ENCODE measurements at places on chromosomes 7 and 10. TPM values are rescaled to one million over a fixed set of nuclear protein-coding genes. Genes with fewer than 3 reads are reported as not detected.

ZEB1 gene
- 10.3 TPM for total RNA-seq

PAX4 gene
- not detected for total RNA-seq

PLEKHS1 gene
- total RNA-seq, result 0.09 TPM

GATA3 gene
- 3.1 TPM for total RNA-seq

GIMAP1 gene
- total RNA-seq, result not detected

- no peak for DNase-seq
These were observed 9.3 kb downstream of the GIMAP7 start for GRCh38 chr7:150524018-150524417.

DNA sequence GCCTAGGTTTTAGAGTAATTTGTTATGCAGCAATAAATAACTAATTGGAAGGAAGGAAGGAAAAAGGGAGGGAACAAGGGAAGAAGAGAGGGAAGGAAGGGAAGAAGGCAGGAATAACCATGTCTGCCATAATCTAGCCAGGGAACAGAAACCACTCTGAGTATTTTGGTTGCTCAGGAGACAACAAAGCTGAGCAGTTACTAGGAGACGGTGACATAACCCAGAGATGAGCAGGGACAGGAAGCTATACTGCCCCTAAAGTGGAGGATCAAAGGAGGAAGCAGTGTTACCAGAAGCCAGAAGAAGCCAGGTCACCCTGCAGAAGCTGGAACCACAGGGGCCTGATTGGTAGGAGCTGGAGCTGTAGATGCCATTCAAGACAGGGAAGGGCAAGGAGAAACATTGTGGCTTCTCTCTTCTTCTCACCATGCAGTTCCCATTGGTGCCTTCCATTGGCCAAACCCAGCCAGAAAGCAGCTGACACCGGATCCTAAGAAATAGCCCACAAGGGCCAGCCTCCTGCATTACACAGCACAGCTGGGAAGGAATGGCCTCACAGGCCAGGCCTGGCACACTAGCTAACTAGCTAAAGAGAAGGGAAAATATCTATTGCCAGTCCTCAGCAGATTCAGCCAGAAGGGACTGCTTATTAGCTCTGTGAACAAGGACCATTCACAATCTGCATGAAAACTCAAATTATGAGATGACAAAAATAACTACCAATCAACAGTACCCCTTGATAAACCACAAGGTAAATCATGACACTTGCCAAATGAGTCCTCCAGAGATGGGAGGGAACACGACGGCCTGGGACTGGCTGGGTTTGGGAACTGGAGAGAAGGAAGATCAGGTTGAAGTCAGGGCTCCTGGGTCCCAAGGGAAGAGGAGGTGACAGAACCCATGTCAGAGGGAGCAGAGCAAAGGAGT, 184.5 kb upstream of the NFE2L3 start:
- no peak for DNase-seq

DNA sequence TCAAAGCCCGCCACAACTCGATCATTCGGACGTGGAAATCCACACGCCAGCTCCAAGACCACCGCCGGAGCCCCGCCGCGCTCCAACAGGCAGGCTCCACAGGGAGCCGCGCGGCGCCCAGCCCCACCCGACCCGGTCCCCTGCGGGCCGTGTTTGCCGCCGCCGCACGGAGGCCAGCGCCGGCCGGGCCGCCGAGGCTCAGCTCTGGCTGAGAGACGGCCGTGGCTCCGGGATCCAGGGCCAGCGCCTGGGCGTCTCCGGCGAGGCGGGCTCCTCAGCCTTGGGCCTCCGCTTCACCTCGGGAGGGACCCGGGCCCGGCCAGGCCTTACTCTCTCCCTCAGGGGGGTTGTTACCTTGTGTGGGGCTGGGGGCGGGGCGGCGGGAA, 333 bp downstream of the SMNDC1 start:
- no peak for DNase-seq

DNA sequence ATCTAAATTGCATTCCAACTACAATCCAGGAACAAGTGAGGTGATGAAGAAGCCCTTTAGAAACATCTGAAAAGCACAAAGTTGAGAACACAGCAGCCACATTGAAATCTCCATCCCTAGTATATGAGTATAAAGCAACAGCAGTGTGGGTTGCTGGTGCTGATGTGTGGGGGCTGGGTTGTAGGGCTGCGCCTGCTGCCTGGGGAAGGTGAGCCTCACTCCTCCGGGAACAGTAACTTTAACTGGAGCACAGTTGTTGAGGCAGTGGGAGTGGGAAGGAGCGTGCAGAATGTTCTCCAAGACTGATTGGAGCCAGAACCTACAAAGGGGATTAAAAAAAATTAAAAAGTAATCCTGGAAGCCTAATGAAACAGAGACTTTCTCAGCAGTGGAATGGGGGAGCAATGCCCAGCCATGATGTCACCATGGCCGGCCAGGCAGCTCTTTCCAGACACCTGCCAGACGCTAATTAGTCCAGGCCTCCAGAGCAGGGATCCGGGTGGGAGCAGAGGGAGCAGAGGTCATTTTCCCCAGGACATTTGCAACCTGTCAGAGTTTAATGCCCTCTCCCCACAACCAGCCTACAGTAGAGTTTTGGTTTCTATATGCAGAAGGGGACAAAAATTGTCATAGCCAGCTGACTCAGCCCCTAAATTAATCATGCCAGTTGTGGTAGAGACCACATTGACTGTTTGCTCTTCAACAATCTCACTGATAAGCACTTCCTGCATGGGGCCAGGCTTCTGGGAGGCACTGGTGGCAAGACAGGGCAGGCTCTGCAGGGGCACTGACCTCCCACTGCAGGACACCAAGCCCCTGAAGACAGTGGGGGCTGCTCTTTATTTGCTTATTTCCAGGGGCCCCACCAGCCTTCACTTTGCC, 133.0 kb upstream of the ZNF32 start:
- no peak for DNase-seq

DNA sequence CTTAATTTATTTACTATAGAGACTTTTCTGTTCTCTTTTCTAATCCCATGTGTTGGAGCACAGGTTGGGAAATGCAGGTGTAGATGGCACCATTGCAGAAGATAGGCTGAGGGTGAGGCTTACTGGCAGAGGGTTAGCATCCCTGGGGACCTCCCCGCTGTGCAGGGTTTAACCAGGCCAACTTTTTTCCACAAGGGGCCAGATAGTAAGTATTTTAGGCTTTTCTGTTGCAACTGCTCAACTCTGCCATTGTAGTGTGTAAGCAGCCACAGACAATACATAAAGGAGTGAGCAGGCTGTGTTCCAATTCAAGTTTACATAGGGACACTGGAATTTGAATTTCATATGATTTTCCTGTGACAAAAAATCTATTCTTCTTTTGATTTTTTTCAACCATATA, 34.6 kb upstream of the AOAH start:
- no peak for DNase-seq

DNA sequence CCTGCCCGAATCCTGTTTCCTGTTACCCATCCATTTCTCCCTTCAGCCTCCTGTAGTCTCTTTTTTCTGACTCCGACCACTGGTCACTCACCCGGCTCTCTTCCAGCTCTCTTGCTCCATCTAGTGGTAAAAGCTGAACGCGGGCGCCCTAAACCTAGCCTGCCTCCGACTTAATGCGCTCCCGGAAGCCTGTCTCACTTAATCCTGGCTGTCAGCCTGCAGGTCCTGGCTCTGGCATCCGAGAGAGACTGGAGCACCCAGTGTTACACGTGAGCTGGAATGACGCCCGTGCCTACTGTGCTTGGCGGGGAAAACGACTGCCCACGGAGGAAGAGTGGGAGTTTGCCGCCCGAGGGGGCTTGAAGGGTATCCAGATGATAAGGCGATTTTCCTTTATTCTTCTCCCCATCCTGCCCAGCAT, 10.3 kb downstream of the SUMF2 start:
- DNase-seq, result peak; percentile 90

- no peak for DNase-seq
These were observed 84.1 kb downstream of the ZNF467 start for GRCh38 chr7:149689291-149689721.

DNA sequence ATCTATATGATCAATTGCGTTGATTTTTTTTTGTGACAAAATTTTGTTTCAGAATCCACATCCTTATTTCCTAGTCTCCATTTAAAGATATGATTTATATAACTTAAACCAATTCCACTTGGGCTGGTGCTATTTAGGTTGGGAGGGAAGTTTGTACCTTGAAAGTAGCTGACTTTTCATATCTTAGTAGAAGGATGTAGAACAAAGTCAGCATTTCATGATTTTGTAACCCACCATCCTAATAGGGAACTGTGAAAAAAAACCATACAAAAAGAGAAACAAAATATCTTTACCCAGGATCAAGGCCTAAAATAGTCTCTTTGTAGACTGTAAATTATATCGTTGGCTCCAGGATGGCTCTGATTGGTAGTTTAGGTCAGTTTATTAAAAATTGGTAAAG, 8.3 kb downstream of the HECTD2 start:
- DNase-seq, result no peak

DNA sequence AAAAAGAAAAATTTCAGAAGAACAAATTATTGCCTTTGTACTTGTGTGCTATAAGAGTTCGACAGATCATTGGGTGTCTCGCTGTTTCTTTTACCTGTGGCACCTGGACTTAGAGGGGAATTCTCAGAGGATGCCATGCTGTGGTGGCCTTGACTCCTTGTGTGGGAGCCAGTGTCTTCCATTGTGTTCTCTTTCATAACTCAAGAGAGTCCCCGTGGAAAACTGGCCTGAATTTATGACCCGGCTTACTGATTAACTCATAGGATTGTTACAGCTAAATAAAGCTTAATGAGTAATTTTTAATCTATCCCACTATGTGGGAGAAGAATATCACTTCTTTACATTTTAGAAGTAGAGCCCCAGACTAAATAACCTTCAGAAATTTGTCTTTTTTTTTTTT, 54.5 kb downstream of the UBE3C start:
- DNase-seq, result no peak

- DNase-seq, result no peak
These were observed 717.8 kb downstream of the LRMDA start for GRCh38 chr10:76149182-76149581.

DNA sequence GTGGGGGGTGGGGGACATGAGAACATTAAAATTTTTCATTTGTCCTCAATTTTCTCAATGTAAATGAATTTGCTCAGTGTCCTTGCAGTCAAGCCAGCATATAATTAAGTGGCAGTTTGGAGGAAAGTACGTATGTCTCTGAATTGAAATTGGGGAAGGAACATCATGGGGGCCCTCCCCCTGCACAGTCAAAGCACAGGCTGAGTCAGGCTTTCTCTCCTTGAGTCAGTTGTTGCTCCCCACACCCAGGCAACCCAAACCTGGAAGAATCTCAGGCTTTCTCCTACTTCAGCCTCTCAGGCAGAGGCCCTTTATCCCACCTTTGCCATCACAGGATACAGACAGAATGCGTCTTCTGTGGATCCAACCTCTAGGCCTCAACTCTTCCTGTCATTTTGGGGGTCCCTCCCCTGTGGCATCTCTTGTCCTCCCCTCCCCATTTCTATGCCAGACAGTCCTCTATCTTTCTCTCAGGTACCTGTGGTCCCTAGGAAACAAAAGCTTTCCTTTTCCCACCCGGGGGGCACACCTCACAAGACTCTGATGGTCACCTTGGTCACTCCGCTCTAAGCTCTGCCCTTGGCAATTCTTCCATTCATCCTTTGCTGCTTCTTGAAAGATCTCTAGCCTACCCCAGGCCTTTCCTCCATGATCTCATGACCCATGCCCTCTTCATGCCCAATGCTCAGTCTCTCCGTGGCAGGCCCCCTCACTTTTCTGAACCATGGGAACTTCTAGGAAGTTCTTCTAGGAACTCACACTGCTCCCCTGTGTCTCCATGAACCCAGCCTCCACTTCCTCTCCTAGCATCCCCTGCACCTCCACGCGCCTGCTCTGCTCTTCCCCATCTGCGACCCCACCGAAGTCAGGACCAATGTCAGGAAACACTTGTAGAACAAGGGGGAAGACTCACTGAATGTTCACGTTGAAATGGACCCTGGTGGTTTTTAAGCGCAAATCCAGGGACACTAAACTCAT, 40.4 kb downstream of the CREB3L2 start:
- DNase-seq, result no peak

GRCh38 chr7:70387217-70387616, 744.7 kb upstream of the GALNT17 start:
- DNase-seq, result no peak

GRCh38 chr7:150324373-150324961, 1.1 kb upstream of the ACTR3C start:
- DNase-seq, result peak; percentile 42

DNA sequence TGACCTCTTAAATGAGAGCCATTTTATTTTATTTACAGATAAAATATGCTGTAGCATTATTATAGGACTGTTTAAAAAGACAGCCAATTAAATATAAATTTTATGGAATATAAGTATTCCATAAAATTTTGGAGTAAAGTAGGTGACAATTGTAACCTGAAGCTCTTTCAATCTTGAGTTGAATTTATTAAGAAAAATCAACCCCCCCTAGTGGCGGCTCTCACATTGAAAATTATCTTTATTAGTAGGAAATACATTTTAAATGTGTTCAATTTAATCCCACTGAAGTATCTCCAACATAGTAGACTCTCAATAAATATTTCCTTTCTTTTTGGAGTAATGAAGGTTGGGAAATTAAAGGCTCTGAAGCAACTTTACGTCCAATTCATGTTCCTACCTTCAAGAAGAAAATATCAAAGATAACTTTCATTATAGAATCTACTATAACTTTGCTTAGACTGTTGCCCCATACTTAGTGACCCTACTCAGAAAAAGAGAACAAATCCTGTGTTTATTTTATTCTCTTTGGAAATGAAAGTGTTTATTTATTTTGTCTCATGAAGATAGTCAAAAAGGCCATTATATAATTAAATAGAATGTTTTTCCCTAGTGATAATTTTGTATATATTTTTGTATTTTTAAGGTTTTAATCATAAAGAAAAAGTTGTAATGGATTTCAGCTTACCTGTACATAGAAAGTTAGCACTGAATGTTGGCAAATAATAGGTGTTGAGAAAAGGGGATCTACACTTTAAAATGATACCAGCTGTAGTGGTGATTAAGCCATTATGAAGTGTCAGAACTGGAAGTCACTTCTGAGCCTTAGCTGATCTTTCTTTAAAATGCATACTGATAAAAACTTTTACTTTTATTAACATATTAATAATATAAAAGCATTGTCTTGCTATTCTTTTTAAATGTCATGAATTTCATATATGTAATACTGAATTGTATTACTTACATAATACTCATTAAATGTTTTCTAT, 3.3 kb downstream of the AHR start:
- peak; percentile 63 for DNase-seq

DNA sequence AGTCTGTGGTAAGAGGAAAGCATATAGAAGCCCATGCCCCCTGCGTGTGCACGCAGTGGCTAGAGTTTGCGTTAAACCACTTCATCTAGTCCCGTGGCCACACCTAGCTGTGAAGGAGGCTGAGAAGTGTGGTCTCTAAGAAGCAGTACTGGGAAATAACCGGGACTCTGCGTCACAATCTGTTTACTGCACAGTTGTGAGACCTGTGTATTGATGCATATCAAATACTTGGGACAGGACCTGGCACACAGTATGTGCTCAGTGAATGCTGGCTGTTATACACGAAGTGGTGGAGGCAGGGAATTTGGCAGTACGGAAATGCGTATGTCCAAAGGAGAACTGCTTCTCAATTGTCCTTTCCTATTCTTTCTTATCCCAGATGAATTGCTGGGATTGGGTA, 149.5 kb downstream of the ARHGAP21 start:
- DNase-seq, result no peak

- DNase-seq, result no peak
These were observed 528.1 kb downstream of the KCNMA1 start for GRCh38 chr10:77109351-77109994.

- no peak for DNase-seq
These were observed 17.6 kb upstream of the GPR26 start for GRCh38 chr10:123648595-123648994.

Data from A673 (cell line).